PC-9 (cell line): ENCODE measurements at places on chromosomes 5 and 9.

DNA sequence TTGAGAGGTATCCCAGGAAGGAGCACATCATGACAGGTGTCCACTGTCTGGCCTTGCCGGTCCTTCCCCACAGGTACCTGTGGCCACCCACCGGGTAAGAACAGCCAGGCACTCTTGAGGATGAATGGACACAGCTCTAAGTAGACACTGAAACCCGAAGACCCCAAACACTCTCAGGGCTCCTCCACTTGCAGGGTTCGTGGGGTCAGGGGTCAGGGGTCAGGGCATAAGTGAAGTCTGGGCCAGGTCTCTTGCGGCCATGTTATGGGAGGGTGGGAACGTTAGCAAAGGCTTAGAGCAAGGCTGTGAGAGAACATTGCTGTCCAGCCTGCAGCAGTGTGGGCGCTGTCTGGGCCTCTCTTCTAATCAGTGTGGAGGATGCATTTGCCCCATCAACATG lies 40.0 kb downstream of the MAPK9 start:
- no peak for DNase-seq

GRCh38 chr5:174849426-174849825 lies 125.0 kb downstream of the MSX2 start:
- no peak for DNase-seq

DNA sequence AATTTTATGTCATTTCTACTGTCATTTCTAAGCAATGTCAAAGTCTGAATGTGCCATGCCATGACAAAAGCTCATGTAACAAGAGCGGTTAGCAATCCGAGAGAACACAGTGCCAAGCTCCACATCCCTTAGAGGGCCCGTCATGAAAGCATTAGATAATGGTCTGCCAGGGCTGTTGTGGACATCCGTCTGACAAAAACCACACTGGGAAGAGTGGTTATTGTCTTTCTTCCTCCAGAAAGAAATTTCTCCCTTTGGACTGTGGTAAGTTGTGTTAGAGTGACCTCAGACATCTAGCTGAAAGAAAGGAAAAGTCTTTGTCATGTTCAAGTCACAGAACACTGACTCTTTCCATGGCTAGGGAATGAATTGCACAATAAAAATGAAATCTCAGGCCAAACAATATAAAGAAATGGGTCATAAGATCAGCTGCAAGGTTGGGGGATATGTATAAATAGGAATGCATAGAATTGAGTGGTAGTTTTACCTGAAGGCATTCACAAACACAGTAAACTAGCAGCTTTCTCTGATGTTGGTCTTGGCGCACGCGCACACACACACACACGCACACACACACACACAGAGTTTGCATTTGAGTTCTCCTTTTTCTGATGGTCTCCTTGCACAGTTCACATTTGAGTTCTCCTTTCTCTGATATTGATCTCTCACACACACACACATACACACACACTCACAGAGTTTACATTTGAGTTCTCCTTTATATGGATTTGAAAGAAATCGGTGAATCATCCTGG lies 5.3 kb downstream of the SLC1A3 start:
- no peak for DNase-seq

DNA sequence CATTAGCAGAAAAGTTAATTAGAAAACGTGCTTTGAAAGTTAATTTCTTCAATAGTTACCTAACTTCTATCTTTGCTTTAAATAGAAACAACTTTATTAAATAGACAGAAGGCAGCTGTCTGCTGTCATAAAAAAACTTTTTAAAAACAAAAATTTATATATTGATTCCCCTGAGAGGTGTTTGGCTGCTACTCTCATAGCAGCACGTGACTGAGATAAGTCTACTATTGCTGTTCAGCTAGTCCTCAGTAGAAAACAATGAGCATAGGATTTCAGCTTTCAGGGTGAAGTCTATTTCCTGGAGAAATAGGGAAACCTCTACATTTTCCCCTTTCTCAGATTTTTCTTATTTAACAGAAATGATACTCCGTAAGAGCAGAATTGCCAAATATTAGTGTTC lies 135.0 kb upstream of the FBN2 start:
- no peak for DNase-seq

GRCh38 chr5:116418774-116419173 lies 155.8 kb downstream of the SEMA6A start:
- no peak for DNase-seq

- DNase-seq, result no peak
Measured at GRCh38 chr5:59061377-59061776, 478.5 kb downstream of the RAB3C start.

- no peak for DNase-seq
Measured at GRCh38 chr5:133890776-133891280, 77.6 kb downstream of the C5orf15 start.

DNA sequence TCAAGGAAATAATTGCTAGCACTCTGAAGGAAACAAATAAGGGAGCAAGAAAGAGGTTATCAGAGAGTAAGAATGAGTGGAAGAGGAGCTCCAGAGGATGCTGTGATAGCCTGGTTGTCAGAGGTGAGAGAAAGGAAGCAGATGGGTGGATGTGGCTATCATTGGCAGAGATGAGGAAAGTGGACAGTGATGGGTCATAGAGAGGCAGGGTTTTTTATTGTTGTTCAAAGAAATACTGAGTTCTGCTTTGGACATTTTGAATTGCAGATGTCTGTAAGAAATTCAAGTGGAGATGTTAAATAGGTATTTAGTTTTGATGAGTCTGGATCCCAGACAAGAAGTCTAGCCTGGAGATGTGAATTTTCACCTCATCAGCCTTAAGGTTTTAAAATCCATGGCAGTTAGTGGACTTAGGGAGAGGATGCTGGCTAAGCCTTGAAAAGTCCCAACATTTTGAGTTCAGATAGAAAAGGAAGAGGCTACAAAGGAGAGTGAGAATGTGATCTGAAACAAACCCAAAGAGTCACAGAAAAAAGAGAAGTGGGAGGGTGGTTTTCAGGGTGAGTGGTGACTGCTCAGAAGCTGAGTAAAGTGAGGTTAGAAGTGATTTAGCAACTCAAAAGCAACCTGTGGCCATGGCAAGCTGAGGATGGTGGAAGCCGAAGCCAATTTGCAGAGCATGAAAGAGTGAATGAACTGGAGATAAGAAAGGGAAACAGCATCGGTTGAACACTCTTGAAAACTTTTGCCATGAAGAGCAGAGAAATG lies 50.4 kb downstream of the PPIC start:
- no peak for DNase-seq

DNA sequence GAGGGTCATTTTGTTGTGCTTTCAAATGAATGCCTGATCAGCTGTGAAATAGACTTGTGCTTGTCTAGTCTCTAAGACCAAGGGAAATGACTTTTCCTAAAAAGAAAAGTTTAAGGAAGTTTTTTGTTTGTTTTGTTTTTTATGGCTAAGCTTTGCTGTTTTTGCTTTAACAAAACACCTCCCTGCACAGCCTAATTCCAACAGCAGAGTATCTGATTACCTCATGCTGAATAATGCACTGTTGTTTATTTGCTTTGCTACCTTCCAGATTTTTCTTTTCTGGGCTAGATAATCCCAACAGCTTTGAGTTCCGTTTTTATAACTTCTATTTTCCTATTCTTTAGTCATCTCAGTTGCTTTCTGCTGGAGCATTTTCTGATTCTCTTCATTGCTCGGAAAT lies 95.8 kb downstream of the AOPEP start:
- no peak for DNase-seq

GRCh38 chr9:98783518-98784226 lies 12.7 kb downstream of the ANKS6 start:
- no peak for DNase-seq

DNA sequence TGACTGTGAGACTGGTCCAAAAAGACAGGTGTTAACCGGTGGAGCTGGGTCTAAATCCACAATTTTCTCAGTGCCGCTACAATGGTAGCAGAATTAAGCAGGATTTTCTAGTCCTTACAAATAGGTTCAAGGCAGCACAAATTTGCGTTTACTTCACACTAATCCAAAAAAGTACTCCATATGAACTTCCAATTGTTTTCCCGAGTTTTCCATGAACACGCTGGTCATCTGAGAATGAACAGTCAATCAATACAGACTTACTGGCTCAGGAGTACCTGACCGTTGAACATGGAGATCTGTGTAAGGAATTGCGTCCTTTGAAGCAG lies 709 bp downstream of the SLC35D2 start:
- DNase-seq, result no peak

- peak; percentile 73 for DNase-seq
Measured at GRCh38 chr9:21688108-21689102, 114.0 kb upstream of the MTAP start.

- DNase-seq, result no peak
Measured at GRCh38 chr9:98968601-98969337, 25.1 kb downstream of the COL15A1 start.

DNA sequence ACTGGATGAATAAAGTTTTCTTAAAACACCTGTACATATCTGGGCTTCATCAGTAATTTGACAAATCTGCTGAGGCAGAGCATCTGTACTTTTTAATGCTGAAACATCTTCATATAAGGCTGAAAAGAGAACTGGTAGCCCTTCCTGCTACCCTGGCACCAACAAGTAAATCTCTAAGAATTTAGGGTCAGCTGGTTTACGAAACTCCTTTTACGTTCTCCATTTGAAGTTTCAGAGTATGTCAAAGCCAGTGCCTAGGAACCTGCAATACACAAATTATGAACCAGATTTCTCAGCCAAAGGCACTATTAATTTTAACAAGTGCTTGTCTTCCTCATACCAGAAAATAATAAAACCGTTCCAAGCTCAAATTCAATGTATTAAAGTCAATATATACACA lies 3.8 kb downstream of the ZFAND5 start:
- DNase-seq, result no peak

DNA sequence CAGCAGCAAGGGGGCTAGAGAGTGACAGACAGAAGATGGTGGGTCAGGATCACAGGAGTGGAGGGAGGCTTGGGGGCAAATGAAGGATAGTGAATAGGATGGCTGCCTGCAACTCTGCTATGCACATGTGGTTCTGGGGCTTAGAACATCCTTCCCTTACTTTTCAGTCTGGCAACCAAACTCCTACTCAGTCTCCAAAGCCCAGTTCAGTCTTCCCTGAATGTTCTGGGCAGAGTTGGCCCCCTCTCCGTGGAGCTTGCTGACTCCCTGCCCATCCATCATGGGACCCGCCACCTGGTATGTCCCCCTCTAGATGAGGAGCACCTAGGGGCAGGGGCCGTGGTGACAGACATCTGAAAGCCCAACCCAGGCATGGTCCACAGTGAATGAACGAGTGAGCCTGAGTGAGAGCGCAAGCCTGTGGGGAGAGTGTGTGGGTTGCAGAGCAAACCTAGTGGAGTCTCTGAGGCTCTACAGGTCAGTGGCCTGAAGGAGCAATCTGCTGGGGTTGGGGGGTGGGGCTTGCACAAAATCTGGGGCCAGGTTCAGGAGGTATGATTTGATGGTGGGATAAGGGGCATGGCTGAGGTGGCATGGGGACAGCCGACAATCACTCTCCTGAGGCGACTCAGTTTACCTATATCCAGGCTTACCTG lies 180.6 kb downstream of the FGF18 start:
- no peak for DNase-seq

DNA sequence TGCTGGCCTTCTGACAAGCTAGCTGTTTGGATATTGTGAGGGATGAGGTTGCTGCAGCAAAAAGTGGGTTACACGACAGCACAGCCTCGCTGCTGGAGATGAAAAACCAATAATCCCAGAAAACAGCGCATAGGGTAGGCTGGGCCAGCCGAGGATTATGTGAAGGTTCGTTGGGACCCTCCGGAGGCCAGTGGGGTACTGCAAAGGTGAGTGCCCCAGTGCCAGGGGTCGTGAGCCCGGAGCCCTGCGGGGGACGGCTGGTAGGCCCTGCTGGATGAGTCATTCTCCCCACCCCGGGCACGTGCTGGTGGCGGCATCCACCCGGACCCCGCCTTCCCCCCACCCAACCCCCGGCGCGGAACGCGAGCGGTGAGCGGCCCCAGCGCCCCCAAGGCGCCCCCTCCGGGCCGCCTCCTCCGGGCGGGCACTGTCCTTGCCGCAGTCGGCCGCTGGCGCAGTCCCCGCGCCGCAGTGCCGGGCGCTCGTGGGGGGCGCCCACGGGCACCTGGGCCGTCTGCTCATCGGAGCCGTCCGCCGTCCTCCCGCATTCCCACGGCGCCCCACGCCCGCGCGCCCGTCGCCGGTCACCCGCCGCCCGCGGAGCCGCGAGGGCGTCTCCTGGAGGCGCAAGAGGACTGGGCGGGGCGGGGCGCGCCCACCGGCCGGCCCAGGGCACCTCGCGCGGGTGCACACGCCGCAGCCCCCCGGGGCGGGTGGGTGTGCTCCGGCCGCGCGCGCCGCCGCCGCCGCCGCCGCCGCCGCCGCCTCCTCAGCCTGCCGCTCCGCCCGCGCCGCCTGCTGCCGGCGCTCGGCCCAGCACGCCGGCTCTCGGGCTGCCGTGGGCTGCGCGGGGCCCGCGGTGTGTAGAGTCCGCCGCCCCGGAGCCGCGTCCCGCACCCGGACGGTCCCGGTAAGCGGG lies at the start of gene PHF24:
PHF24 (plus strand) TSS at position 794 of the 919 bp plus-strand sequence. CDS start 13,014 bp downstream, outside the sequence.
- no peak for DNase-seq

DNA sequence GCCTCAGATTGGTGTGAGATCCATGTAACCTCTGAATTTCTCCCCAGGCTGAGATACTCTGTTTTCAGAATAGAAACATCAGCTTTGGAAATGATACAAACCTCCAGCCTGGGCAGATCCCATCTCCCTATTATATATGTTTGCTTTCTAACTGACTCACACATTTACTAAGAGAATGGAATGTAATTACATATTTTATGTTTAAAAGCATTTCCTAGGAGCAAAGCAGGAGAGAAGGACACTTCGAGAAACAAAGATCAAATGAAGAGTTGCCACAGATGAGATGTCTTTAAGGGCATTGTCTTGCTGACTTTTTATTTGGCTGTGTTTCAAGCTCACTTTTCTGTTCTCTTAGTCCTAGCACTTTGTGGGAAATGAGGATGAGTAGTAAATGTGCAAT lies 96.3 kb downstream of the CDH18 start:
- no peak for DNase-seq

DNA sequence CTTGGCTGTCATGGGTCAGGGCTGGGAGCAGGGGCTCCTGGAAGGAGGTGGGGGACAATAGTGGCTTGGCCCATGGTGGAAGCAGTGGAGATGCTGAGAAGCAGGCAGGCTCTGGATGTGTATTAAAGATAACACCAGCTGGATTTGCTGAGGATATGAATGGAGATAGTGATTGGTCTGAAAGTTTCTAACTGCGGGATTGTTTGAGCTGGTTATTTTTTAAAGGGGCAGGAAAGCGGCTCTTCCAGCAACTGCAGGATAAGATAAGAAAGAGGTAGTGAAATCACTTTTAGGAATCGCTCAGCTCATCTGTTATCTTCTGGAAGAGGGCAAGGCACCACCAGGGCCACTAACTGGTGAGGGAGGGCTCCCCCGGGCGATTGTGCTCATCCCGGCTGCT lies 125.5 kb downstream of the TENT4A start:
- DNase-seq, result no peak

- DNase-seq, result no peak
Measured at GRCh38 chr9:114011313-114011712, 66.8 kb downstream of the AMBP start.

DNA sequence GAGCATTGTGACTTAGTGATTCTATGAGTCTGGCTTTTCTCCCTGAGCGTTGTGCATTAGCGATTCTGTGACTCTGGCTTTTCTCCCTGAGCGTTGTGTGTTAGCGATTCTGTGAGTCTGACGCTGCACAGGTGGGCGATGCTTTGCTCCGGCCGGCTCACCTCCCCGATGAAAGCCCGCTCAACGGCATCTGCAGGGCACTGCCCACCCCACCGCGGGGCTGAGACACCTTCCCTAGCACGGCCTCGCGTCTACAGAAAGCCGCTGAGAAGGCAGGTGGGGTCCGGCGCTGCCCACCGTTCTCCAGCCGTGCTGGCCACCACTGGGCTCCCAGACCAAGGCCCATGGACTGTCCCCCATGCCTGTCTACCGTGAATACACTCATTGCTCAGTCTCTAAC lies 12.8 kb upstream of the SLC9A3 start:
- no peak for DNase-seq
